Activated naive CD4-positive, alpha-beta T cell treated with anti-CD3 and anti-CD28 coated beads for 36 hours (primary cell): ENCODE measurements at places on chromosomes 5 and 9. TPM values are rescaled to one million over a fixed set of nuclear protein-coding genes. Genes with fewer than 3 reads are reported as not detected.

DNA sequence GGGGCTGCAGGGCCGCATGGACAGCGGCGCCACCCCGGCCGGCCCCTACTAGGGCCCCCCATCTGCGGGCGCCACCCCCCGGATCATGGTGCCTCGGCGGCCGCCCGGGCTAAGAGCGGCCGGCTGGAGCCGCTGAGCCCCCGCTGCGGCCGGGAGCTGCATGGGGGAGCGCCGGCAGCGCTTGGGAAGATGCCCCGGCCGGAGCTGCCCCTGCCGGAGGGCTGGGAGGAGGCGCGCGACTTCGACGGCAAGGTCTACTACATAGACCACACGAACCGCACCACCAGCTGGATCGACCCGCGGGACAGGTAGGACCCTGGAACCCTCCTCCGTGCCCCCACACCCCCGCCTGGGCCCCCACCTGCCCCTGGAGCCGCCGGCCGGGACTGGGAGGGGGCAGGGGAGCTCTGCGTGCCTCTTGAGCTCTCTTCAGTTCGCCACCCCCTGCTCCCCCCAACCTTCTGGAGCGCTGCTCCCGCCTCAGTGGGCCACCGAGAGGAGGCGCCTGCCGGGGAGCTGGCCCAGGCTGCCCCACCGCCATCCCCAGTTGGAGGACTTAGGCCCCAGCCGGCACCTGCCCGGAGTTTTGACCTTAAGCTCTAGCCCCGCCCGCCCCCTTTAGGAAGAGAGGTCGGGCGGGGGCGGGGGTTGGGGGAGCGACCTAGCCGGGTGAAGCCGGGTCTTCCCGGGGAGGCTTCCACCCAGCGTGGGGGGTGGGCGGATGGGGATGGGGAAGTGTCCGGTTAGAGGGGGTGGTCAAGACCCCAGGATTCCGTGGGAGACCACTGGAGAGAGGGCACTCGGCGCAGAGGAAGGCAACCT is 730 bp downstream of the WWC1 start:
- DNase-seq = no peak

DNA sequence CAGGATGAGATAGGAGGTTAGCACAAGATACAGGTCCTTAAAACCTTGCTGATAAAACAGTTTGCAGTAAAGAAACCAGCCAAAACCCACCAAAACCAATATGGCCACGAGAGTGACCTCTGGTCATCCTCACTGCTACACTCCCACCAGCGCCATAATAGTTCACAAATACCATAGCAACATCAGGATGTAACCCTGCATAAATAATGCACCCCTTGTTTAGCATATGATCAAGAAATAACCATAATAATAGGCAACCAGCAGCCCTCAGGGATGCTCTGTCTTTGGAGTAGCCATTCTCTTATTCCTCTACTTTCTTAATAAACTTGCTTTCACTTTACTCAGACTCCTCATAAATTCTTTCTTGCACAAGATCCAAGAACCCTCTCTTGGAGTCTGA is 86.9 kb upstream of the PRSS3 start:
- DNase-seq = no peak

GRCh38 chr9:97500263-97500662 is 1.2 kb upstream of the TMOD1 start:
- DNase-seq = no peak

GRCh38 chr9:10268531-10269485 is 344.0 kb downstream of the PTPRD start:
- peak; percentile 6 for DNase-seq

The CCIN gene
- not detected for total RNA-seq

The ELAVL2 gene
- total RNA-seq = not detected

- DNase-seq = no peak
Observed at GRCh38 chr9:86563350-86563749, 209.1 kb upstream of the TUT7 start.
